ENCODE measurements at places on chromosomes 16 and 17. TPM values are rescaled to one million over a fixed set of nuclear protein-coding genes. Genes with fewer than 3 reads are reported as not detected.

GRCh38 chr16:89192956-89193575 is 7.3 kb downstream of the SLC22A31 start:
- no peak overlapping the region for H3K27ac ChIP-seq
- 0 out of 2 replicates have a peak, but pooled peaks cover 2% of the 10 kb centered on the region for H3K27me3 ChIP-seq
- no peak overlapping the region for H3K4me3 ChIP-seq
- DNase-seq, result peak; percentile 88

Gene KRT32
- total RNA-seq, result not detected

GRCh38 chr16:76940251-76940650 is 250.7 kb upstream of the MON1B start:
- H3K4me1 ChIP-seq, result no peaks in the 10 kb centered on the region
- H3K27ac ChIP-seq, result no peak overlapping the region
- no peaks in the 10 kb centered on the region for H3K27me3 ChIP-seq
- no peak for DNase-seq

GRCh38 chr16:52535076-52535475 is 11.9 kb downstream of the TOX3 start:
- H3K4me1 ChIP-seq, result no peaks in the 10 kb centered on the region
- no peak overlapping the region for H3K27ac ChIP-seq
- no peaks in the 10 kb centered on the region for H3K27me3 ChIP-seq
- no peak overlapping the region for H3K4me3 ChIP-seq
- H3K36me3 ChIP-seq, result no peaks in the 10 kb centered on the region

Gene LRRC75A
- 0.39 TPM for total RNA-seq

DNA sequence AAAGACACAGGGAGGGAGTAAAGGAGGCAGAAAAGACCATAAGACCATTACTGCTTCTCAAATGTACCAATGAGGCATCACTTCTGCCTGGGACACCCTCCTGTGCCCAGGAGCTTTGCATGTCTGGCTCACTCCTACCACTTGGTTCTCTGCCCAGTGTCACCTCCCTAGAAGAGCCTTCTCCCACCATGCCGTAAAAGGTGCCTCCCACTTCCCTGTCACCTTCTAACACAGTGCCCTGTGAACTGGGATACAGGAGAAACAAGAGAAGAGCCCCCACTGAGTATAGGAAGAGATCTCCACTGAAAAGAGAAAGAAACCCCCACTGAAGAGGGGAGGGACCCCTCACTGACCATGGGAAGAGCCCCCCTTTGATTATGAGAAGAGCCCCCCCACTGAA is 484.7 kb downstream of the SOX9 start:
- H3K4me3 ChIP-seq, result no peak overlapping the region
- H3K27me3 ChIP-seq, result no peaks in the 10 kb centered on the region
- no peaks in the 10 kb centered on the region for H3K36me3 ChIP-seq
- no peak for DNase-seq
- no peak overlapping the region for H3K27ac ChIP-seq

Gene CENPT
- 22.4 TPM for total RNA-seq

GRCh38 chr17:76566988-76567431 is 18.6 kb downstream of the ST6GALNAC2 start:
- H3K27me3 ChIP-seq, result no peaks in the 10 kb centered on the region
- H3K4me3 ChIP-seq, result no peak overlapping the region
- DNase-seq, result no peak
- peaks cover 14% of the 10 kb centered on the region for H3K4me1 ChIP-seq
- H3K27ac ChIP-seq, result no peak overlapping the region

Gene TLCD2
- total RNA-seq, result 0.95 TPM

DNA sequence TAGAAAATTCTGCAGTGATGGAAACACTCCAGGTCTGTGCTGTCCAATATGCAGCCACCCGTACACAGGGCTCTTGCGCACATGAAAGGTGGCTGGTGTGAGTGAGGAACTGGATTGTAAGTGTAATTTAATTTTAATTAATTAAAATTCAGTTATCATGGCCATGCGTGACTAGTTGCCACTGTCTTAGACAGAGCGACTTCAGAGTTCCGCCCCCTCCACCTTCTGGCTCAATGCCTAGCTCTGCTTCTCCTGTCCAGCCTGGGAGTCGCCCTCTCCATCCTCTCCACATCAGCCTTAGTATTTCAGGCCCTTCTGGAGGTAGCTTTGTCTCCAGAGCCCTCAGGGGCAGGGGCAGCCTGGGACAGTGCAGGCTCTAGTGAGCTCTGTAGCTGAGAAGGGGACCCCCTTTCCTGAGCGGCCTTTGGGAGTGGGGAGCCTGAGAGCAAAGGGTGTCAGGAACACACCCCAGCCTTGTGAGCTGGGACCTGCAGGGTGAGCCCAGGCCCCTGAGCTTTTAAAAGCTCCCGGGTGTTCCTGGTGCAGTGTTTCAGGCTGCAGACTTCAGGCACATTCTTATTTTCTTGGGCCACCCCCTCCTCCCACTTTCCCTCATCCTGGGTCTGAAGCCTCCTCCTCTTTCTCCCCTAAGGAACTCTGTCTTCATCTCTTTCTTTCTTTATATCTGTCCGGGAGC is 99.4 kb downstream of the IRF8 start:
- H3K4me1 ChIP-seq, result no peaks in the 10 kb centered on the region
- H3K4me3 ChIP-seq, result no peak overlapping the region
- H3K36me3 ChIP-seq, result no peaks in the 10 kb centered on the region
- H3K27ac ChIP-seq, result no peak overlapping the region
- DNase-seq, result no peak

Gene GUCY2D
- total RNA-seq, result not detected

Gene HBA1
- total RNA-seq, result not detected

GRCh38 chr16:69073181-69073702 is 32.2 kb upstream of the HAS3 start:
- H3K27me3 ChIP-seq, result no peaks in the 10 kb centered on the region
- DNase-seq, result peak; percentile 62
- no peaks in the 10 kb centered on the region for H3K36me3 ChIP-seq
- H3K4me3 ChIP-seq, result no peak overlapping the region
- H3K4me1 ChIP-seq, result peaks cover 23% of the 10 kb centered on the region
- peak overlapping the region; percentile 45 for H3K27ac ChIP-seq

- no peak overlapping the region for H3K27ac ChIP-seq
- peaks cover 67% of the 10 kb centered on the region for H3K4me1 ChIP-seq
- H3K36me3 ChIP-seq, result no peaks in the 10 kb centered on the region
- no peak for DNase-seq
- no peaks in the 10 kb centered on the region for H3K27me3 ChIP-seq
- H3K4me3 ChIP-seq, result no peak overlapping the region
These were observed 221.8 kb upstream of the IRX3 start for GRCh38 chr16:54508351-54508750.

- no peak overlapping the region for H3K27ac ChIP-seq
- peaks cover 25% of the 10 kb centered on the region for H3K36me3 ChIP-seq
- H3K27me3 ChIP-seq, result no peaks in the 10 kb centered on the region
- 0 out of 2 replicates have a peak, but pooled peaks cover 8% of the 10 kb centered on the region for H3K4me1 ChIP-seq
- no peak overlapping the region for H3K4me3 ChIP-seq
These were observed 42.7 kb downstream of the CYB5B start for GRCh38 chr16:69467080-69467479.

- no peaks in the 10 kb centered on the region for H3K27me3 ChIP-seq
- no peak overlapping the region for H3K27ac ChIP-seq
- no peaks in the 10 kb centered on the region for H3K4me1 ChIP-seq
- no peak for DNase-seq
- H3K36me3 ChIP-seq, result peaks cover 21% of the 10 kb centered on the region
These were observed 14.9 kb downstream of the PDIA2 start for GRCh38 chr16:297832-298231.

- no peaks in the 10 kb centered on the region for H3K4me1 ChIP-seq
- no peak overlapping the region for H3K27ac ChIP-seq
- no peaks in the 10 kb centered on the region for H3K36me3 ChIP-seq
- no peak overlapping the region for H3K4me3 ChIP-seq
- H3K27me3 ChIP-seq, result no peaks in the 10 kb centered on the region
- DNase-seq, result no peak
These were observed 818.2 kb downstream of the KCNJ18 start for GRCh38 chr17:22510504-22510903.

GRCh38 chr17:1068356-1068755 is 71.4 kb downstream of the TIMM22 start:
- H3K27ac ChIP-seq, result no peak overlapping the region
- H3K27me3 ChIP-seq, result no peaks in the 10 kb centered on the region
- peaks cover 38% of the 10 kb centered on the region for H3K36me3 ChIP-seq
- DNase-seq, result no peak
- no peak overlapping the region for H3K4me3 ChIP-seq

DNA sequence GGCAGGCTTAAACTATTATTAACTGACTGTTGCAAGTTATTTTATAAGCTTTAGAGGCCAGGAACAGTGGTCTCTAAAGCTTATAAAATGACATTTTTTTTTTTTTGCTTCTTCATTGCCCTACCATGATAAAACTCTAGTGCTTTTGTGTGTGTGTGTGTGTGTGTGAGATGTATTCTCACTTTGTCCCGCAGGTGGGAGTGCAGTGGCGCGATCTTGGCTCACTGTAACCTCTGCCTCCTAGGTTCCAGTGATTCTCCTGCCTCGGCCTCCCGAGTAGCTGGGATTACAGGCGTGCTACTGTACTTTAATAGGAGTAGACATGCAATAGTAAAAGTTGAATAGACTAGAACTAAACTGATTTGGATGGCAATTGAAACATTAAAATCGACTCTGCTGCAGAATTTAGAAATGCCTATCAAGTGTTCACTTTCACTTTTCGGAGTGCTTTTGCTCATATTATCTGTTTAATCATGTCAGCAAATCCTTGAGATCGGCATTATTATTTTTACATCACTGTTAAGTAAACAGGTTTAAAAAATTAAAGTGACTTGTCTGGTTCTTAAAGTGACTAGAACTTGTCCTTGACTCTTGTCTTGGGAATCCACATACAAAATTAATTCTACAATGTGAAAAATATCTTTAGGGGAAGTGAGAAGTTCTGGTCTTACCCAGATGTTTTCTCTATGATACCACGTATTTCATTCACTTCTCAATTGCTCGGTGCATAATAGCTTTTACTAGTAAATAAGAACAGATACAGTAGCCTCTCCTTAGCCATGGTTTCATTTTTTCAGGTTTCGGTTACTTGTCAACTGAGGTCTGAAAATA is 8.4 kb upstream of the PCTP start:
- no peak overlapping the region for H3K27ac ChIP-seq
- no peaks in the 10 kb centered on the region for H3K4me1 ChIP-seq
- H3K36me3 ChIP-seq, result no peaks in the 10 kb centered on the region
- no peak for DNase-seq
- H3K4me3 ChIP-seq, result no peak overlapping the region

GRCh38 chr17:78771758-78772382 is 10.2 kb downstream of the CYTH1 start:
- H3K4me3 ChIP-seq, result no peak overlapping the region
- no peak overlapping the region for H3K27ac ChIP-seq
- H3K4me1 ChIP-seq, result peaks cover 18% of the 10 kb centered on the region
- no peaks in the 10 kb centered on the region for H3K27me3 ChIP-seq
- H3K36me3 ChIP-seq, result no peaks in the 10 kb centered on the region

GRCh38 chr16:65958086-65958485 is 408.4 kb upstream of the CDH5 start:
- H3K27ac ChIP-seq, result no peak overlapping the region
- H3K27me3 ChIP-seq, result no peaks in the 10 kb centered on the region
- H3K36me3 ChIP-seq, result no peaks in the 10 kb centered on the region
- peaks cover 5% of the 10 kb centered on the region for H3K4me1 ChIP-seq

- H3K27ac ChIP-seq, result no peak overlapping the region
- H3K27me3 ChIP-seq, result no peaks in the 10 kb centered on the region
- no peak overlapping the region for H3K4me3 ChIP-seq
- H3K4me1 ChIP-seq, result peaks cover 6% of the 10 kb centered on the region
- DNase-seq, result no peak
These were observed 103.9 kb downstream of the GNAO1 start for GRCh38 chr16:56295059-56295665.

DNA sequence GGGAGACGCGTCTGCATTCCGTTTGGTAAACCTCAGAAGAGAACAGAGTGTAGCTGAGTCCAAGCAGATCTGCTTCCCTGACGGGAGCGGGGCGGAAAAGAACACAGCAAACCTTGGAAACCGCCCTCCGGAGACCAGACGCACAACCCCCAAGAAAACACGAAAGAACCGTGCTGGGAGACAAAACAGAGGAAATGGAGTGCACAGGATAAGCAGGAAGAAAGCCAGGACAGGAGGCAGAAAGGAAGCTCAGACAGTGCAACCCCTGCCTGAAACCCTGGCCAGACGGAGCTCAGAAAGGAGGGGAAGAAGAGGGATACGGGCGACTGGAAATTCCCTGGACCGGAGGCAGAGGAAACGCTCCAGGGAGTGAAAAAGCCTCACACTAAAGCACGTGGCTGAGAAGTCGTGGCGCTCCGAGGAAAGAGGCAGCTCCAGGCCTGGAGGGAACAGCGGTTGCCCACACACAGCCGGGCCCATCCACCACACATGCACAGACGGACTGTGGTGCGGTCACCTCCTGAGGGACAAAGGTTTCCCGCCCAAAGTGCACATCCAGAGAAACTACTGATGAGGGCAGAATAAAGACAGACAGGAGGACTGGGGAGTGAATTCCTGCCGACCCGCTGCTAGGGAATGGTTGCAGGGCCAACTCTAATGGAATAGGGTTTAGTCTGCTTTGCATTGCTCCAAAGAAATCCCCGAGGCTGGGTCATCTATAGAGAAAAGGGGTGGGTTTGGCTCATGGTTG is 10.2 kb downstream of the DPEP1 start:
- 0 out of 2 replicates have a peak, but pooled peaks cover 7% of the 10 kb centered on the region for H3K27me3 ChIP-seq
- no peak overlapping the region for H3K27ac ChIP-seq
- peaks cover 19% of the 10 kb centered on the region for H3K4me1 ChIP-seq
- no peaks in the 10 kb centered on the region for H3K36me3 ChIP-seq

Gene SLFN13
- 1.0 TPM for total RNA-seq

GRCh38 chr17:57714665-57715180 is 30.4 kb downstream of the CCDC182 start:
- H3K4me1 ChIP-seq, result no peaks in the 10 kb centered on the region
- no peak overlapping the region for H3K4me3 ChIP-seq
- DNase-seq, result no peak
- H3K27ac ChIP-seq, result no peak overlapping the region
- peaks cover 14% of the 10 kb centered on the region for H3K27me3 ChIP-seq
- no peaks in the 10 kb centered on the region for H3K36me3 ChIP-seq

- no peak overlapping the region for H3K27ac ChIP-seq
- peaks cover 26% of the 10 kb centered on the region for H3K36me3 ChIP-seq
- H3K4me3 ChIP-seq, result no peak overlapping the region
These were observed 50.6 kb upstream of the VPS4A start for GRCh38 chr16:69260506-69260905.

GRCh38 chr16:70391881-70392481 is 45.3 kb downstream of the DDX19A start:
- DNase-seq, result peak; percentile 22
- H3K4me1 ChIP-seq, result peaks cover 10% of the 10 kb centered on the region
- H3K27me3 ChIP-seq, result no peaks in the 10 kb centered on the region
- H3K36me3 ChIP-seq, result peaks cover 62% of the 10 kb centered on the region
- H3K4me3 ChIP-seq, result no peak overlapping the region

Gene CMTM1
- 3.5 TPM for total RNA-seq

Gene ATAD5
- total RNA-seq, result 7.7 TPM

Gene TVP23A
- total RNA-seq, result not detected

- peaks cover 53% of the 10 kb centered on the region for H3K36me3 ChIP-seq
- peaks cover 79% of the 10 kb centered on the region for H3K4me1 ChIP-seq
- no peaks in the 10 kb centered on the region for H3K27me3 ChIP-seq
- no peak overlapping the region for H3K4me3 ChIP-seq
- DNase-seq, result peak; percentile 100
These were observed 12.4 kb downstream of the SGCA start for GRCh38 chr17:50177983-50178834.

GRCh38 chr17:49404361-49404760 is 10.3 kb downstream of the PHB1 start:
- no peak for DNase-seq
- no peaks in the 10 kb centered on the region for H3K27me3 ChIP-seq
- no peak overlapping the region for H3K27ac ChIP-seq
- H3K36me3 ChIP-seq, result peaks cover 66% of the 10 kb centered on the region
- H3K4me1 ChIP-seq, result no peaks in the 10 kb centered on the region

Gene ATP6V0C
- total RNA-seq, result 69.7 TPM

- H3K4me3 ChIP-seq, result no peak overlapping the region
- H3K36me3 ChIP-seq, result no peaks in the 10 kb centered on the region
- peaks cover 25% of the 10 kb centered on the region for H3K4me1 ChIP-seq
- no peak overlapping the region for H3K27ac ChIP-seq
These were observed 134.2 kb downstream of the ABCA8 start for GRCh38 chr17:68820825-68821481.
